Stimulated activated naive CD8-positive, alpha-beta T cell treated with anti-CD3 and anti-CD28 coated beads, Interleukin-15, Interleukin-2, amounts not matched to agents 100 U/mL and 50 U/mL, for 24 hours (primary cell): ENCODE measurements at places on chromosomes 5 and 9.

- DNase-seq: no peak
Observed at GRCh38 chr5:168135897-168136296, 155.5 kb upstream of the WWC1 start.

DNA sequence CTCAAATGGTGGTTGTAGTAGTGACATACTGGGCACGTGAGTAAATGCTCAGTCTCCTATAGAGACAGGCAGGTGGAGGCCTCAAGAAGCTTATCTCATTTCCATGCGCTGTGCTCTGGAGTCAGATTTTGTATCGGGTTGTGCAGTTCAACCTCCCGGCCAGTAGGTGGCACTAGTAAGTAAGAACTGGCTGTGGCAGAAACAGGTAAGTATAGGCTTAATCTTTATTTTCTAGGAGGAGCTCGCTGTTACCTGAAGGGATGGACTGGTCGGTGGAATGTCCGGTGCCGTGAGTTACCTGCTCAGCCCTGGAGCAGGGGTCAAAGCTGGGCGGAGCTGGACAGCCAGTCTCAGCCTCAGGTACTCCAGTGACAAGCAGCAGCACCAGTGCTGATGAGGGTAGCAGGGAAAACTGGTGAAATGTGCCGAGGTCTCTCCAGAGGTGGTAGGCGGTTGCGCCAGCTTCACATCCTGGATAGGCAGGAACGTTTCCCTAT, 880.1 kb upstream of the SEMA6A start:
- peak; percentile 40 for DNase-seq

GRCh38 chr9:20082831-20083230, 294.0 kb upstream of the SLC24A2 start:
- no peak for DNase-seq

DNA sequence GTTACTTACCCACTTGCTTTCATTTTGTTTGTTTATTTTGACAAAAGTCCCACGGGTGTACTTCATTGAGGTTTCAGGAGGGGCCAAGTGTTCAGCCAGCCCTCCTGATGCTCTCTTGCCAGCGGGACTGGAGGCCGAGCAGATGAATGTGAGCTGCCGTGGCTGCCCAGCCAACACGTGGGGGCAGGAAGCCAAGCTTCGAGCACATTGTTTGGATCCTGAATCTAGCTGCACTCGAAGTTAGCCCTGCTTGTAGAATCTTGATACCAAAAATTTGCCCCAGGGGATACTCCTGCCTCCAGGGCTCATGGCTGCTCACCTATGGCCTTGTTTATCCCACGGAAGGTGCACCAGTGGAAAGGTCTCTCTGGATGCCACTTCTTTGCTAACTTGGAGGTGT, 49.3 kb downstream of the RASGEF1C start:
- no peak for DNase-seq
